ENCODE measurements at places on chromosomes 7 and 10.

DNA sequence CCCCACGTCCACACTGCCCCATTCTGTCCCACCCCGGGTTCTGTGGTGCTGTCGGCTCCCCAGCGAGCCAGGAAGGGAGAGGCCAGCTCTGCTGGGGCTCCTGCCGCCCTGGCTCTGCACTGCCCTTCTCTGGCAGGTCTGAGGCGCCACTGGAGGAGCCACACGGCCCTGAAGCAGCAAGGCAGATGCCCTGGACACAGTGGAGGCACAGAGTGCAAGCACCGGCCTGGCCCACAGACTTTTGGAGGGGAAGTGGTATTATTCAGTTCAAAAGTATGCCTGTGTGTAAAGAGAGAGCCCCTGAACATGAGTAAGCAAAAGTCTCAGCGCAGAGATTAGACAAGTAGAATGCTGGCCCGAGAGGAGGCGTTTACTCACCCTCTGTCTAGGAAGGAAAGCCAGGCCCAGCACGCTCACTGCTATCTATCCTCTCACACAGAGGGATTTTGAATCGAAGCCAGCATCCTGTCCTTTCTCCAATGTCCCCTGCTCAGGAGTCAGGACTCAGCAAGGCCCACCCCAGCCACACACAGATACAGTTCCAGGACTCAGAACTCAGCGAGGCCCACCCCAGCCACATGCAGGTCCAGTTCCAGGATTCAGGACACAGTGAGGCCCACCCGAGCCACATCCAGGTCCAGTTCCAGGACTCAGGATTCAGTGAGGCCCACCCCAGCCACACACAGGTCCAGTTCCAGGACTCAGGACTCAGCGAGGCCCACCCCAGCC lies 115.0 kb downstream of the EGFR start:
- DNase-seq = no peak

- DNase-seq = no peak
Measured at GRCh38 chr7:88826222-88826621, 30.7 kb upstream of the TEX47 start.

DNA sequence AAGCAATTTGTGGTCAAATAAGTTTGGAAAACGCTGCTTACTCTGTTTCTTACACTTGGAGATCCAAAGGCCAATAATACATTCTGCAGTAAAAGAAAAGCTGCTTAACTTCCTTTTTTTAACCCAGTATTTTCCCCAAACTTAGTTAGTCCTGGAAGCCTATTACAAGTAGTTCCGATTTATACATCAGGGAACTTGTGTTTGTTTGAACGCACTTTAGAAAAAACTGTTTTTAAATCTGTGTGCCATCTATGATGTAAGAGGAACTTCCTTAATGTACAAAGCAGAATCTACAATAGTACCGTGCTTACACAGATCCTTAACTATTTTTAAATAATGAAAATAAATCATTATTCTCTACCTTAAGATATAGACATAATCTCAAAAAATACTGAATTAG lies 23.0 kb downstream of the SFR1 start:
- DNase-seq = no peak

DNA sequence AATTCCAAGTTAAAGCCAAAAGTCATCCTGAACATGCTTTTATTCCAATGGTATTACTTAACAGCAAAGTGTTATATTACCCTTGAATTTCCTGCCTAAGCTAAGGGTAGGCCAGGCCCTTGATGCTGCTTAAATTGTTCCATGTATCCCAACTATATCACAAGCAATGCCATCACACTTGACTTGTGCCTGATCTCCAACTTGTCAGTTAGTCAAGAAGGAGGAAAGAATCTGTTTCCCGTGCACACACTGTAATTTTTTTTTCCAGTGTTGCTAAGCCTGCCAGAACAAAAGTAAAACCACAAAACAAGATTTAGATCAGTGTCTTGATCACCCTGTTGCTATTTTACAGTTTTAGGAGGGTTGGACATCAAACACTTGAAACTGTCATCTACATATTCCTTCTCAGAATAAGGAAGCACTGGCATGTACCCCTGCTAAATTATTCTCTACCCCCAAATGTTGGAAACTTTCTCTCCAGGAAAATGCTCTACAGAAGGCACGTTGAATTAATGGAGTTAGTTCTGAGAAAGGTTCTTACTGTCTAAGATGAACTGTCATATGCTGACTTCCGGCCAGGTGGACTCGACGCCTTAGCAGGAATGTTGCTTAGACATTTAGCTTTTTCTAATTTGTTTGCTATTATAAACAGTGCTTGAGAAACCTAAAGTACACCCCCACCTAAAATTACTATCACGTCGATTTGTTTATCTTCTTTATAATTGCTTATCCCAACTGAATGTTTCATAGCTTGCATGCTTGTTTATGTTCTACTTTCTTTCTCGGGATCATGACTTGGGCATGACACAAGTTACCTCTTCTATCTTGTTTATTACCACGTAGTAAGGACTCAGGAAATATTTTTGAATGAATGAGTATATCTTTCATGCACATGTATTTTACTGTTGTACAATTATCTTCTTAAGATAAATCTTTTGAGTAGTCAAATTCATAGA lies 105.5 kb upstream of the ZNF438 start:
- DNase-seq = no peak

GRCh38 chr7:45570797-45571196 lies 3.4 kb upstream of the ADCY1 start:
- DNase-seq = no peak

GRCh38 chr7:151459726-151460473 lies 20.0 kb upstream of the CRYGN start:
- DNase-seq = no peak

All from cortex of kidney (tissue), 1 donor.